ENCODE measurements at places on chromosomes 4 and X.
A peak's percentile ranks its signal among the peaks of the same experiment; 100 is the strongest.

GRCh38 chr4:101347557-101348366 lies 436 bp upstream of the PPP3CA start:
- DNase-seq = peak; percentile 98

DNA sequence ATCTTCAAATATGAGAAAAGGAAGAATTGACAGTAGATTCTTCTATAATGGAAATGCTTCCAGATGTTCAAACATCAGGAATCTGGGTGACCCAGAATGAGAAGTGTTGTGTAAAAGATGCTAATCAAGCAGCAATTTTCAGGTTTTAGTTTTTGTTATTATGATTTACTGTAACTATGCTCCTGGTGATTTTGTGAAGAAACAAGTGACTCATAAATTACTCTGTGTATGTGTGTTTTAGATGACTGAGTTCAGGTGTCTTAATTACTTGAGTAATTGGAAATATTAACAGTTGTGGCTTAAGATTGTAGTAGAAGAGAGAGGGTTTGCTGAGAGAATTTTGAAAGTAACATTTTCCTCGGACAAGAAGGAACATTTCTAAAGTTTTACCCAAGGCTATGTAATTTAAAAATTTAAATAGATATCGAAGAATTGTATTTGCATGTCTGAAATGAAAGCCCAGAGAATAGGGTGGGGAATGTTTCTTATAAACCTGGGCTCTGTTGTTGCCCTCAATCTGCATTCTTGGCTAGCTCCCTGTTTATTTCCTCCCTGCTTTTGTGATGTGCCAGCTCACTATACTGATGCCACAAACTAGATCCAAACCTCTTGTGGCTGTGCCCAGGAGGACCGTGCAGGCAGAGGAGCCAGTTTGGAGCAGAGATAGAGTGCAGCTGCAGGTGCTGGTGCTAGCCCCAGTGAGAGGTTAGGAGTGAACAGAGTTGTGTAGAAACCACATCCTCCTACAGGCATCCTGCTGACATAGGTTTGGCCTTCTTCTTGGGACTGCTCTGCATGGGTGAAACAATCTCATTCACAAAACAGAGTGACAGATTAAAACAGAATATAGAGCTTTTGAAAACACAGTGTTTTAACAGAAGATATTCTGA lies 25.4 kb upstream of the TNIP3 start:
- DNase-seq = peak; percentile 22

- DNase-seq = no peak
These were observed 2319.5 kb downstream of the ARAP2 start for GRCh38 chr4:33924811-33925210.

GRCh38 chr4:93660036-93660435 lies 168.5 kb upstream of the ATOH1 start:
- DNase-seq = no peak

DNA sequence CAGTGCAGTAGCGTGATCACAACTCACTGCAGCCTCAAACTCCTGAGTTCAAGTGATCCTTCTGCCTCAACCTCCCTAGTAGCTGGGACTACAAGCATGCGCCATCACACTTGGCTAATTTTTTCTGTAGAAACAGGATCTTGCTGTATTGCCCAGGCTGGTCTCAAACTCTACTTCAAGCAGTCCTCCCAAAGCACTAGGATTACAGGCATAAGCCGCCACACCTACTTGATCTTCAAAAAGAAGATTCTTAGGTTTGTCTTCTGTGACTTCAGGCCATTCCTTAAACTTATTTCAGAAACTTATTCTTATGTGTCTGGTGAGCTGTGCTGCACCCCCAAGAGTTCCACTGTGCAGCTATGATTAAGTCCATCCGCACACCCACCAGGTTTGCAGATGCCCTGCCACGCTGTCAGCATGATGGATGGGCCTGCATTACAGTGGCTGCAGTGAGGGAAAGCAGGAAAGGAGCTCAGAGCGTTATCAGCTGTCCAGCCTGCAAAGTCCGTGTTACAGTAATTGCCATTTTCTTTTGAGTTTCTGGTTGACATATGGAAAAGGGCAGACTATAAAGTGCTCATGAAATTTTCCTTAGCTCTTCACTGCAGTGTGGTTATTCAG lies 146.6 kb downstream of the AASDH start:
- DNase-seq = no peak

DNA sequence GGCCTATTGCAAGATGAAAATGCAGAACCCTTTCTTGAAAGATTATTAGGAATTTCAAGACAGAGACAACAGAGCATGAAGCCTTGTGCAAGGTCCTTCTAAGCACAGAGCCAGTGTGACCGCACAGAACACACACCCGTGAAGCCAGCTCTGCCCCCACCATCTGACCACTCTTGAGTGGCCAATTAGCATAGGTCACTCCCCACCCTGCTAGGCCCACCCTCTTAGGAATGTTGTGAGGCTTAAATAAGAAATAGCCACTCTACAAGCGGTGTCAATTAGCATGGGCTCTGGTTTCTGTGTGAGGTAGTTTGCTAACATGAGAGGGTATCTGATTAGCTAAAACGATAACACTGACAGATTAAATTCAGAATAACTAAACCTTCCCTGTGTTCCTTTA lies 152.9 kb downstream of the PTTG2 start:
- no peak for DNase-seq

GRCh38 chr4:99390055-99390454 lies 37.5 kb upstream of the ADH1C start:
- no peak for DNase-seq

- no peak for DNase-seq
These were observed 29.9 kb downstream of the TRMT2B start for GRCh38 chrX:101022020-101022419.

- no peak for DNase-seq
These were observed 19.3 kb upstream of the SPIN2A start for GRCh38 chrX:57156397-57157049.

DNA sequence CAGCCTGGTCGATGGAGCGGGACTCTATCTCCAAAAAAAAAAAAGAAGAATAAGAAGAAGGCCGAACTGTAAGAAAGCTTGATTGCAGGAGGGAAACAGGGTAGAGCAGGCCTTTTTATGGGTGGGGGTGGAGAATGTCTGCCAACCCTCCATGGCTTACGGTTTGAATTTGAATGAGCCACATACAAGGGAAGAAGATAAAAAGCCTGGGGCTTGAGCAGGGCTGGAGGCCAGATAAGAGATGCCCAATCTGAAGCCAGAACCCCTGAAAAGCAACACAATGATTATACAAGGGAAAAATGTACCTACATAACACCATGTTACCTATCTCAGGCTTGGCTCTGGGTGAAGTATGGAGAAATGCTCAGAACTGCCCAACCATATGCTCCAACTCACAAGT lies 57.3 kb upstream of the TRIM2 start:
- DNase-seq = no peak
